Activated naive CD4-positive, alpha-beta T cell treated with anti-CD3 and anti-CD28 coated beads, Interleukin-2, amount 50 U/mL, for 72 hours (primary cell): ENCODE measurements at places on chromosomes 2 and 18.

DNA sequence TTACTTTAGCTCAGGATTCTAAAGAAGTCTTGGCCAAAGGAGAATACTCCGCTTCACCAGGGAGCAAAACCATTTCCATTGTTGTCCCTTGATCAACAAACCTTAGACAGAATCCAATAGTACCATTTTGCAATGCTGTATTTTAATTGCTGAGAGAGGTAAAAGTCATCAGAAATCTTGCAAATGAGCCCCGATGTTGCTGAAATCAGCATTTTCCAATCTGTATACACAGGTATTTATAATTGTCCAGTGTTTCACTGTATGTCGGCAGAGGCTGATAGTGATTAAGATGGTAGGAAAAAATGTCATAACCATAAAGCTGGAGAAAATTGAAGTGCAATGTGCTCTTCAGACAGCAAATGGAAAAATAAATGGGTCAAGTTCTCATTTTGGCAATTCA lies 170.0 kb upstream of the ARL4C start:
- DNase-seq = no peak

DNA sequence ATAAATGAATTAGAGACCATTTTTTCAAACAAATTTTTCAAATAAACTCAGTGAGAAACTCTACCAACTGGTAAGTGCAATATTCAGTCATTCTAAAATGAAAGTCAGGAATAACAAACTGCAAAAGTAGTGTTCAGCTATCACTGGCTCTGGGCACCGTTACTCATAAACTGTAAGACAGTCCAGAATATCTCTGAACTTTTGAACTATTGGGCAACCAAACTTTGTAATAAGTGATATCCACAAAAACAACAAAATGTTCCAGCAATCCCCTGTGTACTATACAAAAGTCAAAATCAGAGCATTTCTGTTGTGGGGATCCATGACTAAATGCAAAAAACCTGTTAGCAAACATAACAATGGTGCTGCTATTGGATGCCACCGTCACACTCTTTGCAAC lies 56.3 kb downstream of the SLC25A12 start:
- DNase-seq = no peak

DNA sequence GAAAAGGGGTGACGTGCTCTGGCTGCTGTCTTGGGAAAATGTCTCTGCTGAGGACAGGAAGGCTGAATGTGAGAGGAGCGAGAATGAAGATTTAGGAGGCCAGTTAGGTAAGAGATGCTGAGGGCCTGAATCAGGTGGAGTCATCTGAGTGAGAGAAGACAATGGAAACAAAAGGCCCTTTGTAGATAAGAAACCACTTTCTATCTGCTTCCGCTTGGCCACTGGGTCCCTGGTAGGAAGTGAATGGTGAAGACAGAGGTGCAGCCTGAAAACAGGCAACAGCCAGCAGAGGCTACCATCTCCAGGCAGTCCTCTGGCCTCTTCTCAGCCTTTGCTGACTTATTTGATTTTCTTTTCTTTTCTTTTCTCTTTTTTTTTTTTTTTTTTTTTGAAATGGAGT lies 374.0 kb upstream of the SLC14A2 start:
- no peak for DNase-seq

- DNase-seq = no peak
Observed at GRCh38 chr2:226669905-226670304, 129.7 kb downstream of the IRS1 start.

GRCh38 chr2:181892799-181893435 lies 1.4 kb downstream of the ITPRID2 start:
- DNase-seq = no peak

DNA sequence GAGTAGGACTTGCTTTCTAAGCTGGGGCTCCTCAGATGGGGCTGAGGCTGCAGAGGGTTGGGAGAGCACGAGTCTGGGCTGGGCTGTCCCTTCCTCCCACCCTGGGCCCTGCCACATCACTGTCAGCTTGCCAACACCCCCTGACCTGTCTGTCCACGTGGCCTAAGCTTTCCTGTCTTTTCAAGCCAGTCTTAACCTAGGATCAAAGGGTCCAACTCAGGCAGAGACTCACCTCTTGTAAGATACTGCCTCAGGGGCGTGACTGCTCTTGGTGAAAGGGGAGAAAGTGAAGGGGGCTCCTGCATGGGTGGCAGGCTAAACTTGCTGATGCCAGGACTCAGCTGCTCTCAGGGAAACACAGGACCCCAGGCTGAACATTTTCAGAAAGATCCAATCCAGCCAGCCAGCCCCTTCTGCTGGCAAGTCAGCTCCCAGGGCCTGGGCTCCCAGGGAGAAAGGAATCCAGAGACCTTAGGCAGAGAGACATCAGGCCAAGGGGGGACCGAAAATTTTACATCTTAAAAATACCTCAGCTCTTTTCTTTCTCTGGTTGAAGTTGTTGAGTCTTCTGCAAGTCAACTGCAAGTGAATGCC lies 144.2 kb upstream of the ID2 start:
- peak; percentile 47 for DNase-seq

GRCh38 chr2:102839668-102840388 lies 78.0 kb downstream of the TMEM182 start:
- peak; percentile 40 for DNase-seq

DNA sequence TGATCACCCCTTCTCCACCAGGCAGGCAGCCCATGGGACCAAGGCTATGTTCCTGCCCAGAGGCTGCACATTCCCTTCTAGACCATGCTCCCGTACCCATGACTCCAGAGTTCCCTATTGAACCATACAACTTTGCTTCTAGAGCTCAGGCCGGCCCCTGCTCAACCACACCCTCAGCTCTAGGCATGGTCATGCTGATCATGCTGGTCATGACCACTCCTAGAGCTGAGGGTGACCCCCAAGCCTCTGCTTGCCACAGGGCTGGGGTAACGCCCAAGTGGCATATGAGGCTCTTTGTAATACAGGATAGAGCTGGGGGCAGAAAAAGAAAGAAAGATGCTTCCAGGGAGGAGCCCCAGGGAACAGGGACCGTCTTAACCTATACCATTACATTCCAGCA lies 301.8 kb downstream of the SP3 start:
- no peak for DNase-seq

GRCh38 chr2:82789851-82790205 lies 1669.3 kb downstream of the SUCLG1 start:
- no peak for DNase-seq

- DNase-seq = no peak
Observed at GRCh38 chr2:189015359-189015758, 41.2 kb downstream of the COL3A1 start.

- no peak for DNase-seq
Observed at GRCh38 chr2:69279211-69279610, 107.8 kb downstream of the GFPT1 start.

DNA sequence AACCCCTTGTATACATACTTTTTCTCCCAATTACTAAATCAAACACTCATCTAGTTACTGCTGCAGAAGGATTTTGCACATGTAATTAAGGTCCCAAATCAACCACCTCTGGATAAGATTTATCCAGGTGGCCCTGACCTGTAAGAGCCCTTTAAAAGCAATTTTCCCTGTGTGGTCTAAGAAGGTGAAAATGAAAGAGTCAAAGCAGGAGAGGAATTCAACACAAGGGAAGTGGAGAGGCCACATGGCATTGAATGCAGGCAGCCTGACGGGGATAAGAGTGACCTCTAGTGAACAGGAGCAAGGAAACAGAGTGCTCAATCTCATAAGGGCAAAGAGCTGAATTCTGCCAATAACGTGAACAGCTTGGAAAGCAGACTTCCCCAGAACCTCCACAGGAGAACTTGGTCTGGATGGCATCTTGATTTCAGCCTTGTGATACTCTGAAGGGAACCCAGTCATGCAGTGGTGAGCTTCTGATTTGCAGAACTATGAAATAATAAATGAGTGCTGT lies 27.2 kb downstream of the PPP3R1 start:
- DNase-seq = no peak

DNA sequence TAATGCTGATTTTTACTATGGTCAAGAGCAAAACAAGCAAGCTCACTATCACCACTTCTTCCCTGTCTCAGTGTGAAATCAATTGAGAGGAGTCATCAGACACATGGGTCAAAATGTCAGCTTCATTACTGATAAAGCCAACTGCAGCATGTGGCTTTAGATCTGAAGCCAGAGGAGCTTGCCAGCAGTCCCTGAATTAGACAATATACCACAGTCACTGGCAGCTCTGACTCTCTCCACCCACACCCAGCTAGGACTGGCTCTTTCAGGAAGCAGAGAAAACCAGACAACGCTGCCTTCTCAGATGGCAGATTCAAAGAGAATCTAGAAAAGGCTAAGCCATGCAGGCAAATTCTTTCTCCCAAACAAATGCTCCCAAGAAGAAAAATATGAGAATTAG lies 20.0 kb upstream of the ASB18 start:
- no peak for DNase-seq

GRCh38 chr2:231877533-231878456 lies 48.4 kb downstream of the NPPC start:
- no peak for DNase-seq

DNA sequence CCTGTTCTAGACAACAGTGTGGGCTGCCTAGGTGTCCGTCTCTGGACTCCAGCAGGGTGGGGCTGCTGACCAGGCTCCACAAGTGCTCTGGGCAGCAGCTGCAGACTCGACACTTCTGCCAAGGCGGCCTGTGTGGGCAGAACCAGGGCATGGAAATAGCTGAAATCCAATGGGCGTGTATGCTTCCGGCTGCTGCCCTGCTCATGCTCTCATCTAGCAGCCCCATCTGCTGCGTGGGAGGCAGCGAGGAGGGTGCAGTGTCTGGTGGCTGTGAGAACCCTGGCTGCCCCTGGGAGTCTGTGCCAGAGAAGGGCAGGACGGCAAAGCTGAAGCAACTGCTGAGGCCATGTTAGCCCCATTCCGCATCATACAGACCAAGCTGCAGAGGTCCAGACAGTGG lies 174.9 kb downstream of the SOX11 start:
- DNase-seq = no peak

- DNase-seq = no peak
Observed at GRCh38 chr2:68748568-68748967, 14.0 kb downstream of the ARHGAP25 start.

- DNase-seq = peak; percentile 18
Observed at GRCh38 chr18:48398074-48398473, 11.1 kb downstream of the ZBTB7C start.

GRCh38 chr2:8636721-8637636 lies 44.9 kb upstream of the ID2 start:
- no peak for DNase-seq
